ENCODE measurements at places on chromosomes 5 and 9.

GRCh38 chr5:169980418-169981053, at the start of gene INSYN2B:
INSYN2B (minus strand) TSS chr5:169980495; CDS start chr5:169883898, 96,597 bp downstream.
- peak; percentile 16 for DNase-seq

- no peak for DNase-seq
Observed at GRCh38 chr5:77635067-77635916, 3.2 kb downstream of the OTP start.

DNA sequence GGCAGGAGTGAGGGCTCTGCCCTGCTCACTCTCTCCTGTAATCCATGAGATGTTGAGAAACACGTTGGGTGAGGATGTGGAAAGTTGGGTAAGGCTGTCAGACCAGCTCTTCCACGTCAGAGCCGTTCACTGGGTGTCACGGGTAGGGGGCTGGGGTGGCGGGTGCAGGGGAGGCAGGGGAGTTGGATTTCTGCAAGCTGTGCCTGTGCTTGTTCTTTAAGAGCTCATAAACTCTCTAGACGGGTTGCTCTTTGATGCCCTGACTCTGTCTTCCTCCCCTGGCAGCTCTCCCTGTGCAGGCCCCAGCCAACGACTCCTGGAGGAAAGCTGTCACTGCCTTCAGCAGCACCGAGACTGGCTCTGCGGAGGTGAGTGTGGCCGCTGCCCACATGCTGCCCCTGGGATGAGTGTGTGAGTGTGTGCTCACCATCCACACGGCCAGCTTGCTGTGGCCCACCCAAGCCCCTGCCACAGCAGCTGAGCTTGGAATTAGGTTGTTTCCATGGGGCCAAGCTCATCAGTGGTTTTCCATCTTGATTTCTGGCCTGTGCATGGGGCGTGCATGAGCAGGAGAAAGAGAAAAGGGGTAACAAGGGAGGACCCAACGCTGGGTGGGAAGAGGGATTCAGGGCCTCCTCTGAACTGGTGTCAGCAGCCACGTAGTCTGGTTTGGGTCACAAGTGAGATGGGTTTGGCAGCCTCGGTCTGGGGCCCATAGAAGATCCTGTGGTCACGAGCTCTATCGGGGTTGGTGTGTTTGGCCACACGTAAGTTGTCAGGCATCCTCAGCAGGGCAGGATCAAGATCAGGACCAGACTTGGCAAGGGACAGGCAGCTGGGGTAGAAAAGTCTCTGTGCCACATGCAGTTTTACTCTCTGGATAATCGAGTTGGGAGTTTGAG, 21.0 kb upstream of the POMT1 start:
- no peak for DNase-seq

DNA sequence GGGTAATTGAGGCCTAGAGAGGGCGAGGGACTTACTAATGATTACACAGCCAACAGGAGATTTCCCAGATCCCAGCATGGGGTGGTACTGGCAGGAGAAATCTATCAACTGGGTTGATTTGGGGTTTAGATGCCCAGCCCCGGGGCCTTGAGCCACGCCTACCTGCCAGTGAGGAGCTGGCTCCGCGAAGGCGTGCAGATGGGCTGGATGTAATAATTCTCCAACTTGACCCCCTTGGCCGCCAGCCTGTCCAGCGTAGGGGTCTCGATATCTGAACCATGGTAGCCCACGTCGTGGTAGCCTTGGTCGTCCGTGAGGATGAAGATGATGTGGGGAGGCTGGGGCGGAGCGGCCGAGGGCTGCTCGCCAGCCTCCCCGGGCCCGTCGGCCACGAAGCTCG, 804 bp downstream of the ARSI start:
- DNase-seq = no peak

- no peak for DNase-seq
Observed at GRCh38 chr5:109533751-109534272, 124.0 kb upstream of the PJA2 start.

DNA sequence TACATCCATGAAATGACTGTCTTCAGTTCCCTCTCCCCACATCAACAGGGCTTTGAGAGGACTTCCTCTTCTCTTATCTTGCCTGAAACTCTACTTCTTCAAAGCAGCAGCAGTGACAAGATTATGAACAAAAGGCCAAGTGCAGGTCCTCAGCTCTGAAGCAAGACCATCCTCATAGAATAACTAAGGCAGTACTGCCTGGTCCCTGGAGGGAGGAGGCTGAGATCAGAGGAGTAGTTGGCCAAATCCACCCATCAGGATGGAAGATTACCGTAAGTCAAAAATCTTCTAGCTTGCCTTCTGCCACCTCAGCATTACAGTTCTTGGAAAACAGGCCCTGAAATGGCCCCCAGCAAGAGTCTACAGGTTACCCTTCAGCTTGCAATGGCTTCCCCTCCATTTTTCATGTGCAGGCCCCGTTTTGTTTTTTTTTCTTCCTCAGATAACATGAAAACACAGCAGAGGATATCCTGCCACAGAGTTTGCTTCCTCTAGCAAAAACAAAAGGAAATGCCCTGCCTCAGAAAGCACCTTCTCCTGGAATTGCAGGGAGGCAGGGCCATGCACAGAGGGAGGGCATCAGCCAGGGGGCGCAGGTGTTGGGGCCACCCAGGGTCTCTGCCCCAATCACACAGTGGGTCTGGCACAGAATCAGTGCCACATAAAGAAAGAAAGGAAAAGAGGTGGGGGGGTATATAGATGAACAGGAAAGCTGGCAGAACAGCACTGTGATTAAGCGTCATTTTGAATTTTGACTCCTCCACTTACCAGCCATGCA, 40.0 kb downstream of the KLHL3 start:
- no peak for DNase-seq

GRCh38 chr5:68430279-68430678, 214.7 kb downstream of the PIK3R1 start:
- DNase-seq = no peak

GRCh38 chr9:36637491-36638270, 65.0 kb downstream of the MELK start:
- no peak for DNase-seq

DNA sequence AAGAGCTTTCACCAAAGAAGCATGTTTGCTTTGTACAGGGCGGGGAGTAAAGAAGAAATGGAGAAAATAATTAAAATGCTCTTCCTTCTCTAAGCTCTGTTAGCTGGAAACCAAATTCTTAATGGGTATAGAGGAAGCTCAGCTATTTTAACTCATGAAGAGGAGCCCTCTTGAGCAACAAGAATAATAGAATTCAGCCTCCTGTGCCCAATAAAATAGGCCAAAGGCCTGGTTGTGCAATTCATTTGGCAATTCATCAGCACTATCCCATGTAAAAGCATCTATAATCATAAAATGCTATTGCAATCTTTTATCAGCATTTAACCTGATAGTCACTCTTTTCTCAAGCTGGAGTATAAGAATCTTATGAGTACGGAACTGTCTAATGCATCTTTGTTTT, 133.6 kb upstream of the CDH6 start:
- DNase-seq = no peak

DNA sequence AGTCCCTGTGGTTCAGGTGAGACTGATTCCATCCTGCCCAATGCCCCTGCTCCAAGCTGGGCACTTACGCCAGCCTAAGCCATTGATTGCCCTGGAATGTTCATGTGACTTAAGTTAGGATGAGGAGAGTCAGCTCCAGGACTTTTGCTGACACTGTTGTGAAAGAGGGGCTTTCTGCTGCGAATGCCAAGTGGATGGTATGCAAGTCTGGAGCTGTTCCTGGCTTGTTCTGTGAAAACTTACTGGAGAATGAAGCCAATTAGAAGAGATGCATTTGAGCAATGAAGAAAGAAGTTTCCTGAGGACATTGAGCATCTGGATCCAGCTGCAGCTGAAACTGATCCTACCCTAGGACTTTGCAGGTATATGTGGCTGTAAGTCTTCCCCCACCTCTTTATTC, 61.2 kb upstream of the ZFR start:
- DNase-seq = no peak

- DNase-seq = no peak
Observed at GRCh38 chr5:66841264-66841663, 245.1 kb downstream of the MAST4 start.

GRCh38 chr9:88818495-88819201, 172.6 kb upstream of the S1PR3 start:
- DNase-seq = no peak

- no peak for DNase-seq
Observed at GRCh38 chr9:3730511-3730922, 204.7 kb upstream of the RFX3 start.

DNA sequence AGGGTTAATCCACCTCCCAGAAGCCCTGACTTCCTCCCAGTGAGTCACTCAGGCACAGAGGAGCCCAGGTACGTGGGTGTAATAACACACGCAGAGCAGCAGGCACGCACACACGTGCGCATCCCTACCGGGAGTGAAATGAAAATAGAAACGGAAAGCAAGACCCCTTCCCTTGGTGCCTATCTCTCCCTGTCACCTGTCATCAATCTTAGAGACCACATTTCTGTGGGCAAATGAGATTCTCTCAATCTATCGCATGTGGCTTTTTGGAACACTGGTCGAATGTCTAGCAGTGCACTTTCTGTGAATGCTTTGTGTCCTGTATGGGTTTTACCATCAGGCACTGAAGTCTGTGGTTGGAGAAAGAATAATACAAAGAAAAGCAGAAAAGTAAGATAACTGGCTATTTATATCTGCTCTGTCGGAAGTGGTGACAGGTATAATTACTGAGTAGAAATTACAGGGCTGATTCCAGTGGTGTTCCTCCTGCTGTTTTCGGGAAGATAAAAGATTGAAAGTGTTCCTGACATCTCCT, 137.7 kb upstream of the GRIA1 start:
- DNase-seq = no peak

DNA sequence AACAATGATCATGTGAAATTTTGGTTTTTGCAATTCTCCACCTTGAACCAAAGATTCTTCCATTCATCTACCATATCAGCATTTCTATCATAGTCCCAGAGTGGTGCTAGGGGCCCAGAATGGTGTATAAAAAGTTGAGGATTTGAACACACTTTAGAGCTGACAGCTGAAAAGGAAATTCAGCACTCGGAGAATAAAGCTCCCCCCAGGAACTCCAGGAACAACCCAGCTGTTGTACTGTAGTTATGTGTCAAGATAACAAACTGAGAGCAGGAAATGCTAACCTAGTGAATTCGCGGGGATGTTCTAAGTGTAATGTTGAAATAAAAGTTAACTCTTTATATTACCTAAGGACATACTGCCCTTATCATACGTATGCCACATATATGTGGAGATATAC, 216.7 kb downstream of the NFIB start:
- no peak for DNase-seq

DNA sequence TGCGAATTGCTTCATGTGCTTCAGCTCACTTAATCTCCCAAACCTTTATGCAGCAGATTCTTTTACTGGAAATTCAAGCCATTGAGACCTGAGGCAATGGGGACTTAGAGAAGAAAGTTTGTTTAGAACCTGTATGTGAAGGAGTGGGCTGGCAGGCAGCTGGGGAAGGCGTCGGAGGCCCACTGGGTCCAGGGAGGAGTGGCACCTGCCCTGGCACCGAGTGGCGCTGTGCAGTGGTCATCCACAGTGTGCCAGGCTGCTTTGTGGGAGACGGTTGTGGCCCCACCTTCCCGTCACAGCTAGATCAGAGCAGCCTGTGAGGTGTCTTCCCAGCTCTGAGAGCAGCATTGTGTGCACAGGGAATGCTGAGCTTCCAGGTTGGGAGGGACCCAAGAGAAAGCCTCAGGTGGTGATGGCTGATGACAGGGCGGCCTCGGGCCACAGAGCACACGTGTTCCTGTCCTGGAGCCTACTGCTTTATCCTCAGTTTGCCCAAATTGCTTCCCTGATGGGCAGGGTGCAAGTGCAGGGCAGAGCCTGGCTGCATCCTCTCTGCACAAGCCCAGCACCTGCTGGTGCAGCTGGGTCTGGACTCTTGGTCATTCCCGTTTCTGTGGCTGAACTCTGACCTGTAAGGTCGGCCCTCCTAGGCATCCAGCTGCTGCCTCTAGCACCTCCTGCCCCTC, 175.2 kb downstream of the CACNA1B start:
- no peak for DNase-seq

- no peak for DNase-seq
Observed at GRCh38 chr9:78243130-78243529, 7.3 kb downstream of the CEP78 start.

- DNase-seq = peak; percentile 30
Observed at GRCh38 chr9:33921967-33922895, 105.3 kb downstream of the UBE2R2 start.

- DNase-seq = no peak
Observed at GRCh38 chr5:109034306-109034705, 286.6 kb downstream of the FER start.

DNA sequence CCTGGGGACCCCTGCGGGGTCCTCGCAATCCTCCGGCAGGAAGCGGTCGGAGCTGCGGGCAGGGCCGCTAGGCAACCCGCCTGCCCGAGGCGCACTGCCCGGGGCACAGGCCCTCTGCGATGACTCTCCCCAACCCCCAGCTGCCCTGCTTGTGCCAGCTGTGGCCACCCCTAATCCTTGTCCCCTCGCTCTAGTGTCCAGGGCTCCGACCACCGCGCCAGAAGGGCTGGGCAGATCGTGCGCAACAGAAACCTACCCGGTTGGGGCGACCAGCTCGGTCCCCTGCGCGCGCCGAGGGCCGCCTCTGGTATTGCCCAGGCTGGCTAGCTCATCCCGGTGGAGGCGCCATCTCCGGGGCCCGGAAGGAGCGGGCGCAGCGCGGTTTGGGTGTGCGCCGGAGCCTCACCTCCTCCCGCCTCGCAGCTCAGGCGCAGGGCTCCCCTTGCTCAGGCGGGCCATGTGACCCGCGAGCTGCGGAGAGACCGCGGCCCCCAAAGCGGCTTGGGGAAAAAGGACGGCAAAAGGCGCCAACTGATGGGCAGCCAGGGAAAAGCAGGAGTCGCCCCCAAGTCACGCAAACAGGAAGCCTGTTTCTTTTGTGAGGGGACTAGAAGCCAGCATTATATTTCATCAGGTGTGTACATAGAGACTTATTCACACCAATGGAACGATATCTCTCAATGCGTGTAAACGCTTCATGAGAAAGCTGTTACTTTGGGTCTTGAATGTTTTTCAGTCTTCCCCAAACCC, 46.8 kb upstream of the RNF20 start:
- no peak for DNase-seq

DNA sequence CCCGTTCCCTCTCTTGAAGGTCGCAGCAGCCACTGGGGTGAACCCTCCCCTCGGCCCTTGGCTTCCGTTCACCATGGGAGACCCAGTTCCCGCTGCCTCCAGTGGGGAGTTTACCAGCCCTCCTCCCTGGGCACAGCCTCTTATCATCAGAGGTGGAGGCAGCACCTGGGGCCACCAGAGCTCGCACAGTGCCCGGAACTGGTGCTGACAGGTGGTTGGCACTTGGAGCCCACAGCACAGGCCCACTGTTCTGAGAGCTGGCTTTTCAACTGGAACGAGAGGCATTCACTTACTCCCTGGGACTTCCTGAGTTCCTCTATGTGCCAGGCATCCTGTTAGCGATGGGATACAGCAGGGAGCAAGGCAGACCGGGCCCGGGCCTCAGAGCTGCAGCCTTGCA, 106.8 kb upstream of the FCN2 start:
- DNase-seq = no peak

- DNase-seq = peak; percentile 37
Observed at GRCh38 chr5:172450861-172451695, 3.2 kb downstream of the SH3PXD2B start.

All from GM19239 (cell line).